BE2C (cell line): ENCODE measurements at places on chromosomes 1 and 21.

DNA sequence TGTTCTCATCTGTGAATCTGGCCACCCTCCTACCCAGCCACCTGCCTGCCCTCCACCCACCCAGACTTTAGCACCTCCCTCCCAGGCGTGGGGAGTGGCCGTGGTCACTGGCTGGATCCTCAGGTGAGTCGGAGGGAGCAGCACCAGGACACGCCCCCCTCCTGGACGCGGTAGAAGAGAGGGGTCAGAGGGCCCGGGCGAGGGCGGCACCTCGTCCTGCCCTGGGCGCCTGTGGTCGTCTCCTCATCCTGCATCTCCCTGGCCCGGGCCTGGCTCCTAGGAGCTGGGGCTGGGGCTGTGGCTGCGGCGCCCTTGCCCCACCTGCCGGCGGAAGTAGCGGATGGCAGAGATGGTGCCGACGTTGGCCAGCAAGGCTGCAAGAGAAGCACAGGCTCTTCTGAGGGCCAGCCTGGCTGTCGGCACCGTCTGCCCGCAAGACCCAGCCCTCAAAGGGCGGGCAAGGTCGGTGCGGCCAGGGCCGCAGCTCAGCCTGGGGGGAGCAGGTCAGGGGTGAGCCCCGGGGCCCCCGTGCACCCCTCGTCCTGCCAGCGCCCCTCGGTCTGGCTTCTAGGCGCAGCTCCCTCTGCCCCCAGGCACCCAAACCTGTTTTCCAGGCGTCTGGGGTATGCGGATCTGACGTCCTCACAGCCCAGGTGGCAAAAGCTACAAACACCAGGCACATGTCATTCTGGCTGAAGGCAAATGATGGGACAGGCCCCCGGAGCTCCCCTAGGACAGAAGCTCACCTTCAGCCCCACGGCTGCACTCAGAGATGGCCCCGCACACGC is 5.8 kb downstream of the PERM1 start:
- peak; percentile 87 for DNase-seq

GRCh38 chr1:59116920-59117542 is 179.9 kb upstream of the FGGY start:
- no peak for DNase-seq

DNA sequence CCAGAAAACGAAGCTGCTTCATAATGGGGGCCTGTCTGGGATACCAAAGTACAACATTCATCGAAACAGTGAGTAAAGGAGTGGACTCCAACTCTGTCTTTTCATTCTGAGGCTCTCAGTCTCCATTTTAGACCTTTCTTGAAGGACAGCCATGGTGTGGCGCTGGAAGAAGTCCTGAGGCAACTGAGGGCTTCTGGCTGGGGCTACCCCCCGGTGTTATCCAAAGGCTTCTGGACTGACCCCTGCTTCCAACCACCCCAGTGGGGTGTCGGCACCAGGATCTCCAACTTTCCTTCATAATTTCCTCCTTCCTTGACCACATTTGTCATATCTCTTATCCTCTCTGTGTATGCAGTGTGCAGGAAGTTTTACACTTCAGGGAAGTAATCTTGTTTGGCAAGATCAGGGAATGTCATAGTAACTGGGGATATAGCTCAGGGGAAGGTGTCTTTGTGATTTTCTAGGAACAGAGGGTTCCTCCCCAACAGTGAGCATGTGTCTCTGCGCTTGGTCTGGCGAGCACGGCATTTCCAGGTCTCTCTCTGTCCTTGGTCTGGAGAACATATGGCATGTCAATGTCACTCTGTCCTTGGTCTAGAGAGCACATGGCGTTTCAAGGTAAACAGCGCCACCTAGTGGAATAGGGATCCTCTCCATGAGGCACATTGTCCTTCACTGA is 19.4 kb upstream of the BSDC1 start:
- peak; percentile 71 for DNase-seq

DNA sequence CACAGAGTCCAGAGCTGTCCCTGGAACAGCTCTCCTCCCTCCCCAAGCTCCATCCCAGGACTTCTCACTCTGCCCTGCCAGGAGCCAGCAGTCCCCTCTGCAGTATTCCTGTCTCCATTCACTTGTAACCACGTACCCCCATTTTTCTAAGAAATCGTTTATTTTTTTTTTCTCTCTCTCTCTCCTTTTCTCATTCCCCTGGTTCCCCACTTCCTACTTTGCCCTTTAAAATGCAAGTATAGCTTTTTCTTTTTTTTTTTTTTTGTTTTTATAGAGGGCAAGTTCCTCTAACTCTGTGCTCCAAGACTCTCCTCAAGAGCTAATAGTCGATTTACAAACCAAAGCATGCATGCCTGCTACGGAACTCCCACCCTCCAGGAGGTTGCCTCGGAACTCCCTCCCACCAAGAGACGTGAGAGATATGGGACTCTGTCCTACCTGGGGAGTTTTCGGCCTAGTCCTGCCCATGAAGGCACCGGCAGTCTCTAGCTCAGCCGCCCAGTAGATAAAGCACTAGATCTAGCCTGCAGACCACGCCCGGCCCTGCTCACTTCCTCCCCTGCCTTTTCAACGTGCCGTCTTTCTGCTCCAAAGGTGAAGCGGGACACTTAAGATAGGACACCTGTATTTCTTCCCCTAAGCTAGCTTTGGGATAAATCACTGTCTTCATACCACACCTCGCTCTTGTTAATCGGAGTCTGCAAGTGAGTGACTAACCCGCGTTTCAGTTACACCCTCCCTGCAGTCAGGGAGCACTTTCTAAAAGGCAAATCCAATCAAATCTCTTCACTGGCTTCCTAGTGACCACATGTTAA is 27.7 kb downstream of the TNFRSF9 start:
- DNase-seq = no peak

GRCh38 chr1:202198366-202198724 is 4.7 kb downstream of the LGR6 start:
- DNase-seq = no peak

DNA sequence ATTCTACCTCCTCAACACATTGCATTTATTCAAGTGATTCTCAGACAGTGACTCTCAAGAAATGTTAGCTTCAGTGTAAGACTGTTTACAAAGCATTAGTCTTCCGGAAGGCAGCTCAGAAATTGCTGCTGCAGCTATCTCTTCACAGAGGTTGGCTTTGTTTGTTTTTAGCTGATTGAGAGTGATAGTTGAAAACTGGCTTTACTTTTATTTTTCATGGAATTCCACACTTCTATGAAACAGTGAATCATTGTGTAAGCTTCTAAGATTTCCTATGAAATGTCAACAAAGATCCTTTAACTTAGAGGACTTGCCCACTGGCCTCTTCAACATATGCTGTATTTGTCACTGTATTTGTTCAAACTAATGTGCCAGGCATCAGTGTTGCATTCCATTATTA is 121.3 kb downstream of the TNNI3K start:
- DNase-seq = no peak

- DNase-seq = no peak
Measured at GRCh38 chr1:36764798-36765197, 269.5 kb downstream of the GRIK3 start.
